Activated CD4-positive, CD25-positive, alpha-beta regulatory T cell treated with anti-CD3 and anti-CD28 coated beads, Interleukin-2, amount 50 U/mL, for 16 hours (primary cell): ENCODE measurements at places on chromosomes 13 and 19.

- no peak for DNase-seq
Observed at GRCh38 chr19:33746159-33746558, 50.5 kb upstream of the KCTD15 start.

- DNase-seq = no peak
Observed at GRCh38 chr13:99352351-99353245, 45.4 kb upstream of the GPR183 start.

DNA sequence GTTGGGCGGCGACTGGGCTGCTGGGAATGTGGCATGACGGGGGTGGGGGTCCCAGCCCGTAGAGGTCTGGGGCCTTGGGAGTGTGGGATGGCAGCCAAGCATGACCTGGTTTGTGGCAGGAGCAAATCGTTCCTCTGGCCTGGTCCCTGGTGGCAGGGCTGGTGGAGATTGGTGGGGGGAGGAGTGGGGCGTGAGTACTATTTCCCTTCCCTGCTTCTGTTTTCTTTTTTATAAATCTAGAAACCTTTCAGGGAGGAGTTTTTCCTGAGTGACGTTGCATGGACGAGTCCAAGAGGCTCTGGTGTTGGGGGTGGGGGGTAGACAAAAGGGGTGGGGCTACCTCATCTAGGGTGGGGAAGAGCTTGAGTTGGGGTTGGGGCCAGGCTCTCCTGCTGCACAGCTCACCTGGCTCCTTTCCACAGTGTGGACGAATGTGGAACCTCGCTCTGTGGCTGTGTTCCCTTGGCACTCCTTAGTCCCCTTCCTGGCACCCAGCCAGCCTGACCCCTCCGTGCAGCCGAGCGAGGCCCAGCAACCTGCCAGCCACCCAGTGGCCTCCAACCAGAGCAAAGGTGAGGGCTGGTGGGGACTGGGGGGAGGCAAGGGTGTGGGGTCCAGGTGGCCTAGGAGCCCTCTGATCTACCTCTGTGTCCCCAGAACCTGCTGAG lies 15.4 kb upstream of the PRR19 start:
- DNase-seq = no peak

DNA sequence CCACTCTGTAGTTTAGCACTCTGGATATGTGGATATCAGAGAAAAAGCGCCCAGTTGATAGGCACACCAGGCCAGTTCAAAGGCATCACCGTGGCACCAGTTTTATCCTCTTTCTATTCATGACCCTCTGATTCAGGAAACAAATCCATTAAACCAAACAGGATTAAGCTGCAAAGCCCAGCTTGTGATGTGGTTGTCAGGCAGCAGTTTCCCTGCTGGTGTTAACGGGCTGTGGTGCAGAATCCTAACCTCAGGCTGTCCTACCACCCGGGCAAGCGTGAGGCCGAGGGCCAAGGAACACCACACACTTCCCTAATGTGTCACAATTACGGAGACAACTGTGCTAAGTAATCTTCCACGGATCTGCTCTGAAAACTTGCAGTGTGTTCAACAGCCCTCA lies 209.1 kb downstream of the OLFM4 start:
- DNase-seq = no peak

GRCh38 chr13:39960191-39960590 lies 304.7 kb downstream of the COG6 start:
- DNase-seq = no peak

- no peak for DNase-seq
Observed at GRCh38 chr19:359653-359925, 15.0 kb upstream of the MIER2 start.

DNA sequence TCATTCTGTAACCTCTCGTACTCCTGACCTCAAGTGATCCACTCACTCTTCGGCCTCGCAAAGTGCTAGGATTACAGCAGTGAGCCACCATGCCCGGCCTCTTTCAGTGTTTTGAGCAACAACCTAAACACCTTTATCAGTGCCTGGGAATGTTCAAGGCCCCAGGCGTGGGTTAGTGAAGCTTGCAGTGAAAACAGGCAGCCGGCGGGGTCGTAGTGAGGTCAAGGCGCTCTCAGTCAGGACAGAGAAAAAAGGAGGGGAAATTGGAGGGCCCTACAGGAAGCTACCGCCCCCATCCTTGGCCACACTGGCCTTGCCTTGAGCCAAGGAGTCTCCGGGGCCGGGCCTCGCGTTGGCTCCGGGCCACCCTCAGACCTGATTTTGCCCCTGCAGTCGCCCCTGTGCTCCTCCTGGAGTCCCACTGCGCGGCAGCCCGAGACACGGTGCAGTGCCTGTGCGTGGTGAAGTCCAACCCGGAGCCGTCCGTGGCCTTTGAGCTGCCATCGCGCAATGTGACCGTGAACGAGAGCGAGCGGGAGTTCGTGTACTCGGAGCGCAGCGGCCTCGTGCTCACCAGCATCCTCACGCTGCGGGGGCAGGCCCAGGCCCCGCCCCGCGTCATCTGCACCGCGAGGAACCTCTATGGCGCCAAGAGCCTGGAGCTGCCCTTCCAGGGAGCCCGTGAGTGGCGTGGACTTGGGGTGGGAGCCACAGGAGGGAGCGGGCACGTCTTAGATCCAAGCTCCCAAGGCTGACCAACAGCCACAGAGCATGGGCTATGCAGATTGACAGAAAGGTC lies 17.7 kb downstream of the MAG start:
- DNase-seq = no peak

GRCh38 chr13:71015516-71015915 lies 851.5 kb downstream of the DACH1 start:
- DNase-seq = no peak

DNA sequence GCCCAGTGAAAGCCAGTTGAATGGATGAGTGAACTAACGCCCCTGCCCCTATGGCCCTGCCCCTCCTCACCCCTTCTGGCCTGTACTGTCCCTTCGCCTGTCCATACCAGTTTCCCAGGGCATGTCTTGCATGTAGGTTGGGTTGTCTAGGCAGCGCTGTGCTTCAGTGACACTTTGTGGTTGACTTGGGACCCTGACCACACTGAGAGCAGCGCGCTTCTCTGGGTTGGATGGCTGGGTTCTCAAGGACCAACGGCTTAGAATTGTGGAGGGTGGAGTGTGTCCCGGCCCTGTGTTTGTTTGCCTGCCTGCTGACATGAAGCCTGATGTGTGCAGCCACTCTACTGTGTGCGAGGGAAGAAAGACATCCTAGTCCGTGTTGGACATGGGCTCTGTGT lies 15.8 kb downstream of the GATAD2A start:
- no peak for DNase-seq

DNA sequence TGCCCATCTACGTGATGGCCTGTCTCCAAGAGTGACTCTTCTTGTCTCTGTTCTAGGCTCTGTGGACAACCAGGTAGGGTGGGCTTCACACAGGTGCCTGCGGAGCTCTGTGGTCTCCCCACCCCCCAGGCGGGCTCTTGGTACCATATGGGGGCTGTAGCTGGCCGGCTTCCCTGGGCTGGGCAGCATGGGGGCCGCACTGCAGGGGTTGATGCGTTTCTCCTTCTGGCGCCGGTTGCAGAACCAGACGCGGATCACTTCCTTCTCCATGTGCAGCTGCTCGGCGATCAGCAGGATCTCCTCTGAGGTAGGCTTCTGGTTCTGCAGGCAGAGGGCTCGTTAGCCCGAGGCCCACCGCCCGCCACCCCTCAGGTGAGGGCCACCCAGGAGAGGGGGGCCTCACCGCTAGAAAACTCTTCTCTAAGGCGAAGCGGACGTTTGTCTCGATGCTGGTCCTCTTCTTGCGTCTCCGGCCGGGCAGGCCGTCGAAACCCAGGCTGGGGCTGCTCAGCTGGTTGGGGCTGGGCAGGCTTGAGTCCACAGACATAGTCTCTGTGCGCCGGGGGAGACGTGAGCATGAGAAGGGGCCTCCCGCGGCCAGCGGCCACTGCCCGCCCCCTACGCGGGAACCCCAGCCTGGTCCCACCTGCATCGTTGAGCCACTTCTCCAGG lies 19.3 kb downstream of the ZNF574 start:
- no peak for DNase-seq
